SW480 (cell line): ENCODE measurements at places on chromosomes 2 and 18.

DNA sequence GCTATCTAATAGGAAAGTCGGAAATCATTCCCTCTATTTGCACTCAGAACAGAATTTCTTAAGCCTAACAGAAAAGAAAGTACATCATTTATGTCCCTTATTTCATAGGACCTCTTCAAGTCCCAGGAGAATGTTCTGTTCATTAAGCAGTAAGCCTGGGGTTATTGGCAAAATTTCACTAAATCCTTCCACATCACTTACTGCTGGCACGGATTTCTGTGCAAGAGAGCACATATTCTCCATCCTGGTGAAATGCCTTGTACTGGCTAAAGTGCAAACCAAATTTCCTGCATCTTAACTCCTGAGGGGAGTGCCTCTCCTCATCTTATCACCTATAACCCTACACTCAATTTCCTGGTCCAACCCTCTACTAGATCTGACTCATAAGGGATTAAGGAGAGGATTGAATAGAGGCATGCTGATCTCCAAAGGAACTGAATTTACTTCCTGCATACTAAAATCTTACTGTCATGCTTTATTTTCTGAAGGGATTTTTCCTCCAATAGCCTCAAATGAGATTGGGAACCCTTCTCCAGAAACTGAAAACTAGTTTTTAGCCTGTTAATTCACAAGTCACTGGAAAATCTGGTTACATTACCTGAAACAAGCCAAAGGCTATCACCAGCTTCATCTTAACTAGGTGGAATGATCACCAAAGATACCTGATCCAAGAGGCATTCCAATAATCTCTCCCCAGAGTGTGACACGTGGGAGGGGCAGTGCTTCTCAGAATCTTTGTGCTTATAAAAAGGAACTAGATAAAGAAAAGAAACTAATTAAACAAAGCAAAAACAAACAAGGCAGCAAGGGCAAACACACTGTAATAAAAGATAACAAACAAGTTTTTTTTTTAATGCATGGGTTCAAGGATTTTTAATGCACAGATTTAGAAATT, 311.1 kb downstream of the NR4A2 start:
- DNase-seq = no peak

GRCh38 chr2:110999626-111000025, 121.1 kb upstream of the BCL2L11 start:
- no peak for DNase-seq

DNA sequence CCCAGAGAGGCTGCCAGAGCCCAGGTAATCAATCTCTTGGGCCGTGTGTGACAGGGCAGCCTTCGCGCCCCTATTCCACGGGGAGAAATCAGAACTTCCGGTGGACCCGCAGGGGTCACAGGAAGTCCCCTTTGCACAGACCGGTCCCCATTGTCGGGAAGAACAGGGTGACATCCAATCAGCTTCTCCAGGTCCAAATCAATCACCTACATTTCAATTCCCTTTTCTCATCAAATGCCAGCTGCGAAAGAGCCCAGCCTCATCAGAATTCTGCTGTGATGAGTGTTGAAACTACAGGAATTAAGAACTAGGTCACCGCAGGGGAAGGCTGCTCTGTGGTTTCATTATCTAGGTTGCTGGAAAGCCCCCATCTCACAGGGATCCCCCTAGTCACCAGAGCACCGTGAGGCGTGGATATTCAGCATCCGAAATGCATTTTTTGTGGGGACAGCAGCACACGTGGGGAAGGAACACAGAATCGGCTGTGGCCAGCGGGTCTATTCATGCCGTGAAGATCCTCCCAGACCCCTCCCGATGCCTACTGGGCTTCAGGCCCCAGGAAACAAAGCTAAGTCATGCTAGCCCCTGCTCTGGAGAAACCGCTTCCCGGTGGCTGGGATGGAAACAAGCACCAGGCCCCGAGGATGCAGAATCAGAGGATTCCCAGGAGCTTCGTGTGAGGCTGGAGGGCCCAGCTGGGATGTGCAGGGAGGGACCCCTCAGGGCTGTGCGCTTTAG, 193.7 kb upstream of the ID2 start:
- no peak for DNase-seq

DNA sequence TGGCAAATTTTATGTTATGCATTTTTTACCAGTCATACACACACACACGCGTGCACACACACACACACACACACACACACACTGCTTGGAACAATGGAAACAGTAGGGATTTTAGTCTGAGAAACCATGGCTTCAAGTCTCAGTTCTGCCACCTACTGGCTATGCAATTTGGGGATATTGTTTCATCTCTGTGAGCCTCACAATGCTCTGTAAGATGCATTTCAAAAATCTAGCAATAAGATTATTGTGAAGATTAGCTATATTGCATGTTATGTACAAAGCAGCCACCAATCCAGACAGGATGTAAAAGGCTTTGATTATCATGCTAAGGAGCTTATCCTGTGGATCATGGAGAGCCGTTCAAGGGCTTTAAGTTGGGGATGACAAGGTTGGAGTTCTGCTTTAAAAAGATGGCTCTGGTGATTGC, 401.4 kb downstream of the NBAS start:
- DNase-seq = peak; percentile 62

- DNase-seq = no peak
Observed at GRCh38 chr2:172763079-172763478, 27.4 kb downstream of the RAPGEF4 start.

DNA sequence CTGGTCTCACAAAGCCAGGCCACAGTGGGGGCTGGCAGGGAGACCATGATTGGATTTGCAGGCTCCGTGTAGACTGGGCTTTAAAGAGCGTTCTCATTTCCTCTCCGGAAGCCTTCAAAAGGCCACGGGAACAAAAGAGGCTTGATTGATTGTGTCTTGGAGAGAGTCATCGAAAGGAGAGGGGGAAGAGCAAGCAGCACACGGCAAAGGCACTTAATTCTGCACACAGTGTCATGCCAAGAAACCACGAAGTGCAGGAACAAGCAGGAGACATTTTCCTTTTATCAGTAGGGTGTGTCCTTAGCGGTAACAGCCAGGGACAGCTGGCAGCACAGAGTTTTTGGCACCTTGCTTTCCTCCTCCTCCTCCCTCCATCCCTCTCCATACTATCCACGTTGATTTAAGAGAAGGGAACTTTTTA, 47.7 kb downstream of the GLI2 start:
- DNase-seq = peak; percentile 51

DNA sequence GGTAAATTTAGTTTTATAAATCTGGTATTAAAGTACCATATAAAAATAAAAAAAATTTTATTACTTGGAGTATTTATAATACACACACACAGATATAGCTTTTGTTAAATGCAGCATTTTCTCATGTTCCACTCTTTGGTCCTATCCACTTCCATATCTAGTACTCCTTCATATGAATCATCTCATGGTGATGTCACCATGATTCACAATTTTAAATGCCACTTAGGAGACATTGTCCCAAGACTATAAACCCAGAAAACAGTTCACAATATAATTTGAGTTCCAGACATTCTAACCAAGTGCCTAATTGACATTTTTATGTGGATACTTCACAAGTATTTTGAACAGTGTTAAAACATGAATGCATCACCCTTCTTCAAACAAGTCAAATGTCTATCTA, 1398.3 kb downstream of the DSC3 start:
- no peak for DNase-seq

- DNase-seq = no peak
Observed at GRCh38 chr2:197498235-197498936, 1.3 kb downstream of the HSPD1 start.

DNA sequence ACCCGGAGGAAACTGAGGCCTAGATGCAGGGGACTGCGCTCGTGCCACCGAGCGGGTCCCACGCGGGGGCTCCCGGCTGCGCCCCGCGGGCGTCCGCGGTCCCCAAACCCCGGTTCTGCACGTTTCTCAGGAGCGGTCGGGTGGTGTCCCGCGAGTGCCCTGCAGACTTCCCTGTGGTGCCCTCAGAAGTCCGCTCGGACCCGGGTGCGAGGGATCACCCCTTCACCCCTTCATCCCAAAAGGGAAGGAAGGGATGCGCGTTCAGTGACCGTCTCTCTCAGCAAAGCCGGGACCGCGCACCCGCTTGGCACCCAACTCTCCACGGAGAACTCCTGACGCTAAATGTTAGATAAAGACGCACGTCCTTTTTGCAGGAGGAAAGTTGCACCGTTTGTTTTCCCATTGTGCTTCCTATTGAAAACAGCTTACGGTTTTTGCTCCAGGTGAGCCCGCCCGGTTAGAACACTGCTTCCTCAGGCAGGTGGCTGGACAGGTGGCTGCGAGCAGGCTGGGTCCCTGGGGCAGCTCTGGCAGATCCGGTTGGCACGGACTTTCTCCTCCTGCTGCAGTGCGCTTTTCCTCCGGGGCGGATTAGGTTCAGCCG, 779 bp downstream of the DGKD start:
- peak; percentile 36 for DNase-seq

DNA sequence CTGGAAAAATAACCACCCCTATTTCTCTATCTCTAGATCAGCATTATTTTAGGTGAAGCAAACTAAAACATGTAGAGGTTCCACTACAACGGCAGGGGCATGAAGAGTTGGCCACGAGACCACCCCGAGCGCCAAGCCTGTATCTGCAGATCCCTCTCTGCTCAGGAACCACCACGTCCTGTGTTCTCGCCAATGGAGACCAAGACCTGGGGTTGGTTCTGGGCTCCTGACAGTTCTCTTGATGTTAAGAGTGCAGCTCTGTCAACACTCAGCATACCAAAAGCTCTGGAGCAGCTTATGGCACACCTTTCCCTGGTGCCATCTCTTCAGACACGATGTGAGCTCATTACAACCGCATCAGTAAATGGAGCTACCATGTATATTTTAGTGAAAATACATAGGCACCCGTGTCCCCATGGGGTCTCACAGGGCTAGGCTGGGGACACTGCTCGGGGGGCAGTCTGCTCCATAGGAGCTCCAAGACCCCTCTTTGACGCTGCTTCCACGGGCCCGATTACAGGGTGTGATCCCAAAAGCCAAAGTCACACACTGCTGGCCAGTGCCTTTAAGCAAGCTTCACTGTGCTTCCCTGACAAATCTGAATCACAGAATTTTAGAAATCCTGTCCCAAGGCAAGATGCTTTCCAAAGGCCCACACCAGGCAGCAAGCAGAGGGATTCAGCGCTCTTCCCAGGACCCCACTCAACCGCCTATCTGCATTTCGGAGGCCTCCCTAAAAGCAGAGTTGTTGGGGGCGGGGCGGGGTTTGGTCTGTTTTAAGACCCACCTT, 72.2 kb downstream of the EMILIN2 start:
- DNase-seq = no peak

DNA sequence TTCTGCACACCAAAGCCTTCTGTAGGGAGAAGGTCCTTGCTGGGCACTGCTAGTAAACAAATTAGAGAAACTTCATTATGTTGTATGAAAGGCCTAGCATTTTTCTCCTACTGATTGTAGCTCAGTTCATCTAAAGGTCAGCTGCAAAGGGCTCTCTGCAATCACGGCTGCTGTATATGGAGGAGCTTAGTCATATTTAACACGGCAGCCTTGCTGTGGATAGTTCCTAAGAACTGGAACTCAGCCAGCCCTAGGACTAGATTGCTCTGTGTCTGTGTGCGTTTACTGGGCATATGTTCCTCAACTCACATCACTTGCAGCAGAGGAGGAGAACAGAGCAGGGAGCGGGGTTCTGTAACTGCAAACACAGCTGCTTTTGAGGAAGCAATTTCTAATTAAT, 1103.9 kb upstream of the KLHL29 start:
- DNase-seq = no peak

DNA sequence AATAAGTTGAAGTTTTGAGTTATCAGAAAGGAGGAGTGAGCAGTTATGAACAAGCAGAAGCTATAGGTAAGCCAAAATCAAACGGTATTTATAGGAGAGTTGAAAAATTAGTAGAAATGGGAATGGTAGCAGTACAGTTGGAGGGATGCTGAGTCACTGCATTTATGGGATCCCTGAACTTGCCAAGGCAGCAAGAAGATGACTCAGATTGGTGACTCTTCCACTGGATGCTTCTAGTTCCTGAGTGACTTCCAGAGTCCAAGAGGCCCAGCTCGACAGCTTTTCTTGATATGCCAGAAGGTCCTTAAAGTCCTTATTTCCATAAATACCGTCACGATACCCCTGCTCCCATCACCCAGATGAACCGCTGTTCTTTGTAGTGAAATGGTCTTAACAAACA, 31.1 kb upstream of the ACTR3 start:
- DNase-seq = peak; percentile 21

GRCh38 chr18:28690836-28691495, 514.0 kb upstream of the CDH2 start:
- no peak for DNase-seq

DNA sequence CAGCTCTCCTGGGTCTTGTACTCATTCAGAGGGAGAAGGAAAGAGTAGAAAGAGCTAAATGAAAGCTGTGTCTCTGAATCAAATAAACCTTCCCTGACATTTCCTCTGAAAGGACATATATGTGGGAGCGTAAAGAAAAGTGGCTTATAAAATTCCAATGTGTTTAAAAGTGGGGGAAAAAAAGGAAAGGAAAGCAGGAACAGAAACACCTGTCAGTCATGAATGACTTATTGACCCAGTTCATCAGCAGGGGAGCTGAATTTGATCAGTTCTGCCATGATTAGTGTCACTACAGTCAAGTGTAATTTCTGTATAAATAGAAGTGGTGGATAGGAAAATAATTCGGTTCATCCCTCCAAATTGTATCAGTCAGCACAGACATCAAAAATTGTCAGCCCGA, 382.5 kb downstream of the ERBB4 start:
- DNase-seq = no peak

GRCh38 chr2:232528746-232529460, 2.9 kb downstream of the CHRND start:
- peak; percentile 83 for DNase-seq

DNA sequence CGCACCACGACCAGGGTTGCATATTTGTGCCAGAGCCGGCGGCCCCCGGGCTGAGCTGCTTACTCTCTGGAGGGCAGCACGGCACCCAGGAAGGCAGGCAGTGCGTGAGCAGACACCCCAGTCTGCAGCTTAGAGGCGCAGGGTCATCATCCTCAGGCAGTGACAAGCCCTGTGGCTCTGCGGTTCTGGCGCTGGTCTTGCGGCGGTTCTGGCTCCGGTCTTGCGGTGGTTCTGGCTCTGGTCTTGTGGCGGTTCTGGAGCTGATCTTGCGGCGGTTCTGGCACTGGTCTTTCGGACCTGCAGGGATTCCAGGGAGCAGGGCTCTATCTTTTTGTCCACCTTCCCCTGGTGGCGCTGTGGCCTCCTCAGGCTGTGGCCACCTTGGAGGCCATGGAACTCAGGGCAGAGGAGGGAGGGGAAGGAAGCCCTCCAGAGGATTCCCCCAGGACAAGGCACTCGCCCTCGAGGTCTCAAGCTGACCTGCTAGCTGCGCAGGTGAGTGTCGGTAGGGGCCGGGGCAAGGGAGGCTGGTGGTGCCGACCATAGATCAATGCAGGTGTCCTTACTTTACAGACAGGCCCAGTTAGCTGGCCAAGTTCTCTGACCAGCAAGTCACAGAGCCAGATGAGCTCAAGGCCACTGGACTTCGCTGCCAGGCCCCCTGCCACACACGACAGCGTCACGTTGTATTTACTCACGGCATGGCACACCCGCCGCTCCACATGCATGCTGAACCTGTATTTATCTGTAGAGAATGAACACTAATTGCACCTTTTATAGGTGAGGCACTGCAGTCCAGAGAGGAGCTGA, 14.9 kb downstream of the ESPNL start:
- DNase-seq = no peak

- peak; percentile 30 for DNase-seq
Observed at GRCh38 chr18:22639026-22639463, 221.3 kb upstream of the CTAGE1 start.

GRCh38 chr2:23618265-23618664, 233.3 kb downstream of the KLHL29 start:
- no peak for DNase-seq

GRCh38 chr2:160479269-160479668, 14.3 kb downstream of the RBMS1 start:
- no peak for DNase-seq
